ENCODE measurements at places on chromosomes 3 and 15.
A peak's percentile ranks its signal among the peaks of the same experiment; 100 is the strongest.

- no peak for DNase-seq
These were observed 43.2 kb upstream of the PIK3R4 start for GRCh38 chr3:130789782-130790322.

DNA sequence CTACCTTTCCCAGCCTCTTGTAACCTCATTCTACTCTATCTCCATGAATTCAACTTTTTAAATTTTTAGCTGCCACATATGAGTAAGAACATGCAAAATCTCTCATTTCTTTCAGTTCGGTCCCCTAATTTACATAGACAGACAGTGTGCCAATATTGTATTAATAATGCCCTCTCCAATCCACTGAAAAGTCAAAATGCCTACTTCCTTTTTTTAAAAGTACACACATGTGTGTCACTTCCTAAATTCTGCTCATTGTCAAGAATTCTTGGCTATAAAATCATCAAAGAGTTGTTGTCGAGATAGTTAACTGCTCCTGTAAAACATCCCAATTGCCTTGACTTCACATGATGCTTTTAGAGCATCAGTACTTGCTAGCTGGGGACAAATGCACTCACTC, 84.2 kb upstream of the IL12A start:
- DNase-seq = no peak

- DNase-seq = no peak
These were observed 5.1 kb downstream of the HPS3 start for GRCh38 chr3:149134575-149134974.

DNA sequence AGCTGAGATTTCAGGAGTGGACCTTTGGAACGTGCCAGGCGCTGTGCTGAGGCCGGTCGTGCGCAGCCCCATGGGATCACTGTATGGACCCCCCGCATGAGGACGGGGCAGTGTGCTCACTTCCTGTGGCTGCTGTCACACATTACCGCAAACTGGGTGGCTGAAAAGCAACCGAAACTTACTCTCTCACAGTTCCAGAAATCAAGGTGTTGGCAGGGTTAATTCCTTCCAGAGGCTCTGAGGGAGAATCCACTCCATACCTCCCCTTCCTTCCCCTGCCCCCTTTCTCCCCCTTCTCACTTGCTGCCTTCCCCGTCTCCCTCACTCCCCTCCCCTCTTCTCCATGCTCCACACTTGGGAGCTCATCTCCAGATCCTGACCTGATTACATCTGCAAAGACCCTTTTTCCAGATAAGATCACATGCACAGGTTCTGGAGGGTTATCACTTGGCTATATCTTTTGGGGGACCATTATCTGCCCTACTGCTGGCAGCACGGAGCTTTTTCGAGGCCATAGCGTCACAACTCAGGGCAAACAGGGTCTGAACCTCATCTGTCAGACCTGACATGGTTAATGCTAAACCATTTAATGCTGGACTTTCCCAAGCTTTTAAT, 41.2 kb downstream of the KLF13 start:
- no peak for DNase-seq

GRCh38 chr3:70980646-70981170, 602.8 kb downstream of the FOXP1 start:
- no peak for DNase-seq

DNA sequence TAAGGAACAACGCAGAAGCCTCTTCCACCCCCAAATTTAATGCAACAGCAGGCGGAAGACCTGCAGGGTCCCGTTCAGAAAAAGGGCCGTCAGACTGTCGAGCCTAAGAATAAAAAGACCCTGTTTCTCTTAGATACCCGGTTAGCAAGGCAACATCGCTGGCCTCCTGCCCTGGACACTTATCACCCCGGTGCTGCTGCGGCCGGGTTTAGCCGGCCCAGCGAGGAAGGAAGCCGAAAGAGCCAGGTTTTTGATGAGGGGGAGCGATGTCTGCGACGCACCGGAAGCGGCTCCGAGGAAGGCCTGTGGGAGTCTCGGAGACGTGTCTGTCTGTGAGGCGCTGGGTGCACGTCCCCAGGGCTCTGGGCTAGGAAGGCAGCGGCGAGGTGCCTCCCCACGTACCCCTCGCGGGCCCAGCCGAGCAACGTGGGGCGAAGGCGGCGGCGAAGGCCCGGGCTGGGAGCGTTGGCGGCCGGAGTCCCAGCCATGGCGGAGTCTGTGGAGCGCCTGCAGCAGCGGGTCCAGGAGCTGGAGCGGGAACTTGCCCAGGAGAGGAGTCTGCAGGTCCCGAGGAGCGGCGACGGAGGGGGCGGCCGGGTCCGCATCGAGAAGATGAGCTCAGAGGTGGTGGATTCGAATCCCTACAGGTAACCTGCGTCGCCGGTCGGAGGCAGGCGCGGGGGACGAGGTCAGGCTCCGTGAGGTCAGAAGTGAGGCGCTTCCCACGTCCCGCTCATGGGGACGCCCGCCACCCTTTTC, at the start of gene UBA5:
UBA5 (plus strand) TSS at position 278 of the 759 bp plus-strand sequence; CDS start at position 487, 209 bp downstream.
- peak; percentile 71 for DNase-seq

Data from head of caudate nucleus (tissue), 42 donors.